ENCODE measurements at places on chromosomes 2 and 18.

DNA sequence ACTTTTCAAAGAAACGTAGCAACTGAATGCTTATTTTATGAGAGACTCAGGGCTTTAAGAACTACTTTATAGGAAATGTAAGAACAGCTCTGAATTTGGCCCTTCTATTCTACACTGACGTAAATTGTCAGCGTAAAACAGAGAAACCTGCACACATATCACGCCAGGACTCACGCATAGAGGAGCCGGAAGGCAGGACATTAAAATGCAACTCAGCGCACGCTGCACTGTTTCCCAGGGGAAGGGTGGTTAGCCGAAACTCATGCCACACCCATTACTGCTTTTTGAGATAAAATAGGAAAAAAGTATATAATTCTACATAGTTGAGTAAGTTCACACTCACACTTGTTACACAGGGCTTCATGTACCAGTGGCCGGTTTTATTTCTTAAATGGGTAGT lies 7.4 kb downstream of the TUBB6 start:
- DNase-seq = no peak

DNA sequence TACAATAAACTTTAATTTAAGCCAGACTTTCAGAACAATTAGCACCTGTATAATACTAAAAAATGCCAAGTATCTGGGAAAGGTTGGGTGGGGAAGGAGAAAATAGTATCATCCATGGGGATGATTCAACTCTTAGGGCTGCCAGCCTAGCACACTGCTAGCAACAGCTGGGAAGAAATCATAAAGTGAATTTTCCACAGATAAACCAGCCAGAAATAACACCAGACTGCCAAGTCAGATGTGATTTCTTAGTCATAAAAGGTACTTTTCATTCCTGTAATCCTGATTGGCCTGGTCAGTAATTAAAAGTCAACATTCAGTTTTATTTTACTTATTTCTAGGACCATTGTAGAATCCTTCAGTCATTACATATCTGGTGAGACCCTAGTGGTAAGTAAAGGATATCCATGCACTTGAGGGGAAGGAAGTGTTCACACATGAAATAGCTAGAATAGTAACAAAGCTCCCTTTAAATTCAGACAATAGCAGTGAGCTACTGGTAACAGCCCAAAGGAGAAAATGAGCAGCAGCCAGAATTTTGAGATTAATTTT lies 59.4 kb downstream of the LIMS1 start:
- no peak for DNase-seq

GRCh38 chr2:100799686-100800085 lies 20.3 kb upstream of the NPAS2 start:
- DNase-seq = no peak

DNA sequence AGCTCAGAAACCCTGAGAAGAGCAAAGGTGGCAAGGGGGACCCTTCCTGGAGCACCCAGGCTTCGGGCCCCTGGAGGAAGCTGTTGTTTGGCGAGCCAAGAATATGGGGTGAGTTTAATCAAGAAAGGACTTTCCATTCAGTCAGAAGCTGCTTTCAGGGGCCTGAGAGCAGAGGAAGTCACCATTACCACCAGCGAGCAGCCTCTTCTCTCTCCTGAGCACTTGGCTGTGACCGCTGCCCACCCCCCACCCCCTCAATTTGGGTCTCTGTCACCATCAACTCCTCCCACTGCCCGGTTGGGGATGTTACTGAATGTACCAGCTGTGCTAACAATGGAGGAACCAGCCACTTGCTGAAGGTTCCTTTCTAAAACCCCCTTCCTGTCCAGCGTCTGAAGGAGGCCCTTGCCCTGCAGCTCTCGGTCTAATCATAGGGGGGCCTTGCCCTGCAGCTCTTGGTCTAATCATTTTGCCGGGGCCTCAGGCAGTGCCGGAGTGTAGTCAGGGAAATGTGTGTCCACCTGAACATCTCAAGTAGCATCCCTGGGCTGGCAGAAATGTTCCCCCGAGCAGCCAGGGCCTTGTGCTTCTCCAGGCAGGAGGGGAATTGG lies 943 bp downstream of the INPP5D start:
- DNase-seq = no peak

Data from activated CD8-positive, alpha-beta memory T cell treated with anti-CD3 and anti-CD28 coated beads for 1 hour (primary cell).